Regular cardiac myocyte (primary cell): ENCODE measurements at places on chromosomes 6 and 20. TPM values are rescaled to one million over a fixed set of nuclear protein-coding genes. Genes with fewer than 3 reads are reported as not detected.

The IL17A gene
- not detected in 2 replicates for total RNA-seq

The UNC5CL gene
- total RNA-seq: under 0.01 TPM in 1 of 2 replicates, not detected in the other

The EFCAB8 gene
- under 0.01 and 0.38 TPM in 2 replicates for total RNA-seq

The CUTA gene
- 87.4 and 143 TPM in 2 replicates for total RNA-seq

The RBBP8NL gene
- not detected in 2 replicates for total RNA-seq

The BTNL2 gene
- not detected in 2 replicates for total RNA-seq

The TPD52L1 gene
- 7.5 and 21.7 TPM in 2 replicates for total RNA-seq

The DEFB124 gene
- not detected in 2 replicates for total RNA-seq

The PLAGL2 gene
- 0.85 and 1.5 TPM in 2 replicates for total RNA-seq

The HCRTR2 gene
- total RNA-seq: not detected in 2 replicates

The NKAIN4 gene
- total RNA-seq: 0.19 TPM in 1 of 2 replicates, not detected in the other

The OXT gene
- not detected in 2 replicates for total RNA-seq

The PLN gene
- total RNA-seq: 0.19 and 3.1 TPM in 2 replicates

The WFDC2 gene
- not detected in 2 replicates for total RNA-seq

The OR2B6 gene
- not detected in 2 replicates for total RNA-seq

The CDK19 gene
- total RNA-seq: 6.1 and 7.3 TPM in 2 replicates
